ENCODE measurements at places on chromosomes 1 and 21.

GRCh38 chr1:173190101-173190936 lies 16.8 kb downstream of the TNFSF4 start:
- DNase-seq = no peak

GRCh38 chr1:6209661-6210580 lies 4.0 kb downstream of the RNF207 start:
- no peak for DNase-seq

GRCh38 chr1:183092350-183092749 lies 69.1 kb downstream of the LAMC1 start:
- DNase-seq = no peak

DNA sequence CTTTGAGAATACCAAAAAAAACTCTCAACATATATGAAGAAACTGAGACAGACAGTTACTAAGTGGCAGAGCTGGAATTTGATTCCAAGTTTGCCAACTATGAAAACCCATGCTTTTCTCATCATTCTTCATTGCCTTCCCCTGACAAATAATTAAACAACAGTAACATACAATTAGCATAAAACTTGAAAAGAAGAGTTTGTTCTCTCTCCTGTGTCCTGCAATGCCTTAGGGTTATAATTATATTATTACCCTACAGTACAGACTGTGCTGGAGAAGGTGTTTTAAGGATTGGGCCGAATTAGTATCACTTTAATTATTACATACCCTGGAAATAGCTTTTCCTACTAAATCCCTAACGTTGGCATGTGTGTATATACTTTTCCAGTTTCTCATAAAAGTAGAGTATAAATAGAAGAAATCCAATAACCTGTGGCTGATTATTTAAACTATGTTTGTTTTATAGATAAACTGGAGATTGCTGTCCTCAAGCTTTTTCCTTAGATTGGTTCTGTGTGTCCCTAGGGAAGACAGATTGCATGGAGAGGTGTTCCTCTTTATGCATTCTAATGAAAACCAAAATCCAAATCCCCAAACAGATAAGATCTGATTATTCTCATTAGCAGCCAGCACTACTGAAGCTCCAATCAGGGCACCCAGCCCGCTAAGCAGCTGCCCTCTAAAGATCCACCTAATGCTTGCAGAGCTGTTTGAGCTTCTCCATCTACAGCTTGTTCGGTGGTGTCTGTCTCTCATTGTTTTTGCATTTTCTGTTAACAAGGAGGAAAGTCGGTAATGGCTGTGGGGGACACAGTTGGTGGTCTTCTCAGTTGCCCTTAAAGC lies 156.3 kb downstream of the TM2D1 start:
- no peak for DNase-seq

- no peak for DNase-seq
Observed at GRCh38 chr1:226960256-226960655, 20.2 kb downstream of the COQ8A start.

GRCh38 chr21:41684381-41685245 lies 82.2 kb downstream of the RIPK4 start:
- no peak for DNase-seq

- DNase-seq = no peak
Observed at GRCh38 chr1:192702212-192702902, 66.4 kb downstream of the RGS13 start.

DNA sequence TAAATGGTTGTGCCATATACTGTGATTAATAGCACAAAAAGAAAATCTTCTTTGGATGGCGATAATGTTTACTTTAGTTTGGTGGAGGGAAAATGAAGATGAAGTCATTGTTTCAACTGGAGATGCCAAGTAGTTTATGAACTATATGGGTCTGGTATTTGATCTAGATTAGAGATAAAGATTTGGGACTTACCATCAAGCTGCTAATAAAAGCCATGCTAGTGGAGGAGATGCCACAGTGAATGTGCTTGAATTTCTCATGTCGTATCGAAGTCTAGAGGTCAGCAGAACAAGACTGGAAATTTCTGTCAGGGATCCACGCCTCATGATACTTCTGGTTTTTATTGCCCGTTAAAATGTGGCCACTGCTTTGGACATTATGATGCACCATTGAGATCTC lies 742.0 kb downstream of the NCAM2 start:
- DNase-seq = no peak

GRCh38 chr1:238653693-238654321 lies 732.6 kb upstream of the CHRM3 start:
- DNase-seq = no peak

GRCh38 chr1:230599926-230600656 lies 42.2 kb upstream of the COG2 start:
- no peak for DNase-seq

GRCh38 chr1:104760017-104760416 lies 1010.3 kb downstream of the AMY1C start:
- DNase-seq = no peak

GRCh38 chr1:7575041-7575400 lies 196.1 kb upstream of the VAMP3 start:
- no peak for DNase-seq

- no peak for DNase-seq
Observed at GRCh38 chr1:57255945-57256344, 167.9 kb downstream of the DAB1 start.

GRCh38 chr1:206094024-206094423 lies 23.2 kb downstream of the AVPR1B start:
- no peak for DNase-seq

GRCh38 chr1:37567023-37567422 lies 10.3 kb downstream of the DNALI1 start:
- DNase-seq = no peak

DNA sequence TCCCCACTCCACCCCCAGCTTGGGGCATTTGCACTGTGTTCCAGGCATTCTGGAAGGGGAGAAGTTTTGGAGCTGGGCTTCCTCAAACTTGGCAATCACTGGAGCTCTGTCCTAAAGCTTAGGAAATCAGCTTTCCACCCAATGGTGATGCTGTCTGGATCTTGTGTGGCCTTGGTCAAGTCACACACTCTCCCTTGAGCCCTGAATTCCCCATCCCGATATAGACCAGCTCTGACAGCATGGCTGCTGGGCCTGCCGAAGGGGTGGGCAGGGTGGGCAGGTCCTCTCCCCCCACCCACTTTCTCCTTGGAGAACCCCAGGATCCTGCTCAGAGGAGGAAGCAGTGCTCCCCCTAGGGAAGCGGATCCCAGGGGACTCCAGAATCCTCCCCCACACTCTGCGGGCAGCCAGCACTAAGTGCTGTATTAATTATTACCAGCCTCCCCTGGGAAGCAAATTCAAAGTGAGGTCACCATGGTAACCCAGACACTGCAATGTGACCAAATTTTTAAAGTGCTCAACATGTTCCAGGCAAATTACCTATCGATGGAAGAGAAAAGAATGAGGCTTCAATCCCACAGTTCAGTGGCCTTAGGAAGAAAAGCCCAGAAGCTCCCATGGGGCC lies 21.3 kb upstream of the LDLRAP1 start:
- no peak for DNase-seq

- DNase-seq = no peak
Observed at GRCh38 chr1:2374252-2375155, 16.9 kb downstream of the MORN1 start.

DNA sequence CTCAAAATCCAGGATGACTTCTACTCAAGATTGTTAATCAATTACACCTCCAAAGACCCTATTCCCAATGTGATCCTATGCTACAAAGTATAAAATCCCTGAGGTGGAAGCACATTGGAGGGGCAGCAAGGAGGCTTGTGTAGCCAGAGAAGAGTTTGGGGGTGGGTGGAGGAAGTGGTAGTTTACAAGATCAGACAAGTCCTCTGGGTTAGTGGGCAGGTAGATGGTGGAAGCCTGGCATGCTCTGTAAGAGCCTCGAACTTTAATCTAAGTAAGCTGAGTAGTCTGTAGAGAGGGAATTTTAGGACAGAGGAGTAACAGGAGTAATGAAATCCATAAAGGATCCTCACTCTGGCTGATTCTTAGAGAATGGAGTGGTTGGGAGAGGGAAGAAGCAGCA lies 65.0 kb upstream of the KCTD3 start:
- no peak for DNase-seq

DNA sequence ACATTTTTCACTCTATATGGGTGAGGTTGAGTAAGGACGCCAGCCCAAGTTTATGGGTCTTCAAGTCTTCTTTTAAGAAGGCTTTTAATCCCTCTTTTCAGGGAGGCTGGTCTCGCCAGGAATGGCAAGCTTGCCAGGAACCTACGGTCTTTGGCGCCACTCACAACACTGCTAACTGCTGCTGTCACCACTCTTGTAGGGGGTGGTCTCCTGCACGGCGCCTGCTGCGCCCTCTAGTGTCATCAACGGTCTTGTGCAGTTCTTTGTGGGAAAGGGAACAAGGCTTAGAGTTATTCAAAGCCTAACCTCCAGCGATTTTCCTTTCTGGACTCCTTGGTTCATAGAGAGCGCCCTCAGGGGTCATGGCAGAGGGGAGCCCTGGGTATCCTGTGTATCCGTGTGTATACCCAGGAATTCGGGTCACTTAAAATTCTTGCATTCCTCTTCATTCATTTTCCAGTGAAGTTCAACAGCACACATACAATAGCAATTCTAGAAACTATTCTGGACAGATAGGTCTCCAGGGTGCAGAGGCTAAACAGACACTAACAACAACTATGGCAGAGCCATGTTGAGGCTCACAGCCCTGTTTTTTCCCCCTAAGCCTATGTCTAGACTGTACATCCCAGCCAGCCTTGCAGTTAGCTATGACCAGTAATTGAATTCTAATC lies 392.8 kb upstream of the CAMK1G start:
- DNase-seq = no peak

DNA sequence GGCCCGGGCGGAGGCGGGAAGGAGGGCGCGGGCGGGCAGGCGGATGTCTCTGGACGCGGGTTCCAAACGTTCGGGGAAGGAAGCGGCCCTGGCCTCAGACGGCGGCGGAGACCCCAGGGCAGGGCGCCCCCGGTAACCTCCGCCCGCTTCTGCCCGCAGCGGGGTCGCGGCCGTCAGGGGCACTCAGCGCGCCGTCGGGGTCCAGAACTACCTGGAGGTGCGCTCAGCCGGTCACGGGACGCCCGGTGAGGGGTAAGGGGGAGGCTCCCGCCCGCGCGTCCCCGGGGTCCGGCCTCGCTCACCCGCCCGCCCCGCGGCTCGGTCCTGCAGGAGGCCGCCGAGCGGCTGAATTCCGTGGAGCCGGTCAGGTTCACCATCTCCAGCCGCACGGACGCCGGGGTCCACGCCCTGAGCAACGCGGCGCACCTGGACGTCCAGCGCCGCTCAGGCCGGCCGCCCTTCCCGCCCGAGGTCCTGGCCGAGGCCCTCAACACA lies 406 bp downstream of the PUSL1 start:
- peak; percentile 72 for DNase-seq

DNA sequence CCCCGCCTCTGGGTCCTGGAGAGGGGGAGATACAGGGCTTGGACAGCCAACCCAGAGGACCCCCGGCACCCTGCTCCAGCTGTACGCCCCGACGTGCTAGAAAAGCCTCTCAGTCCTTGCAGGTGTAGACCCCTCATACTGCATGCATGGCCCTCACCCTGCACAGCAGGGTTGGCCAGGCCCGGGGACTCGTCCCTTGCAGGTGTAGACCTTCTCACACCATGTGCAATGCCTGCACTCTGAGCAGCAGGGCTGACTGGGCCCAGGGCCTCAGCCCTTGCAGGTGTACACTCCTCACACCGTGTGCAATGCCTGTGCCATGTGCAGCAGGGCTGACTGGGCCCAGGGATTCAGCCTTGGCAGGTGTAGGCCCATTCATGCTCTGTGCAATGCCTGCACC lies 26.8 kb downstream of the WNT9A start:
- no peak for DNase-seq

DNA sequence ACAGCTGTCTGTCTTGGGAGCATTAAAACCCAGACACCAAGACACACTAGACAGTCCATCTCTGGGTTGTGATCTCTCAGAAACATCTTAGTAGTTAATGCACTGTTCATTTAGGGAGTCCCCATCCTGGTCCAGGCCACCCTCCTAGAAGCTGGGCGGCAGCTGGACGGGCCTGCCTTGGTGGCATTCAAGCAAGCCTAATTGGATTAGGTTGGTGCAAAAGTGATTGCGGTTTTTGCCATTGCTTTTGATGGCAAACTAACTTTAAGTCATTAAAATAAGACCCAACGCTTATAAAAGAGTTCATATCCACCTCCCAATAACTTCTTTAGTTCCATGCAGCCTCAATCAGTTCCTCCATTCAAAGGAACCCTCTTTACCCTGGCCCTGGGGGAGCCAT lies 21.7 kb downstream of the ATP5PO start:
- DNase-seq = no peak

DNA sequence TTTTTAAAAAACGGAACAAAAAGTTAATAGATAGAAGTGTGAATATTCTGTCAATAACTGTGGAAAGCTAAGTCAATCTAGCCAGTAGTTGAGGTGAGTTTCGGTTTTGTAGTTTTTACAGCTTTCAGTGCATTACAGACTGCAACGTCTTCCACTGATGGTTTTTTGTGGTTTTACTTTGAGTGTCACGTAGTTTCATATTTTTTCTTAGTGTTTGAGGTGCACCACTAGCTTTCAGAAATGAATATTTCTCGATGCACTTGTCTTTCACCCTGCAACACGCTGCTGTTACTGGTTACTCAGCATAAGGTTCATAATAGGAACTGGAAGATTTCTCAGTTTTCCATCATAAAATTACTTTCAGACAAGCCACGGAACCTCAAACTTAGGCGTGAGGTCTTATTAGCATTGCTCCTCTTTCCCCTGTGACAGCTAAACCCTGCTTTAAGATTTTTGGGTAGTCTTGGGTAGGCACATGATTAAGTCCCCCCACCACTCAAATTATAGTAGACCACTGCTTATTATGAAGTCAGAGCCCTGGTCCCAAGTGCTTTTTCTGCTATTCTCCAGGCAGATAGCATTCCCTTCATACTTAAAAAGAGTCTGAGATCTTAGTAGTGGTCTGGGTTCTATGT lies 1412.7 kb downstream of the KCNT2 start:
- no peak for DNase-seq

DNA sequence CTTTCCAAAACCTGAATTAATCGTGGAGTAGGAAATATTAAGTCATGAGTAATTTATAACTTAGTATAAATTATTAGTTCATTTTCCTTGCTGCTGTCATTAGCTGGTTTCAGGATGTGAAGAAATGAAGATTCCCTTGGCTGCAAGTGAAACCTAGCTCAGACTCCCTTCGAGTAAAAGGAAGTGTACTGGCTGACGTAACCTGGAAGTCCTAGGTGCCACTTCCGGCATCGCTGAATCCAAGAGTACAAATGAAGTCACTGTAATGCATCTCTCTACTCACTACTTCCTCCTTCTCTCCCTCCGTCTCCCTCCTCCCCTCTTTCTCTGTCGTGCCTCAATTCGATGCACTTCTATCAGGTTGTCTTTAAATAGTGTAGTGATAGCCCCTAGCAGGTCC lies 28.8 kb downstream of the ZP4 start:
- DNase-seq = no peak

GRCh38 chr1:152533327-152533938 lies 19.2 kb downstream of the CRCT1 start:
- DNase-seq = no peak

- no peak for DNase-seq
Observed at GRCh38 chr21:27795418-27795817, 828.5 kb upstream of the ADAMTS5 start.

- DNase-seq = no peak
Observed at GRCh38 chr1:232553809-232554208, 76.1 kb downstream of the SIPA1L2 start.

GRCh38 chr1:228276174-228276831 lies 68.5 kb downstream of the OBSCN start:
- DNase-seq = no peak

- DNase-seq = no peak
Observed at GRCh38 chr1:100649146-100649545, 70.4 kb upstream of the VCAM1 start.

- DNase-seq = no peak
Observed at GRCh38 chr1:101250222-101250621, 13.4 kb downstream of the S1PR1 start.
